Fibroblast of villous mesenchyme (primary cell): ENCODE measurements at places on chromosomes 16 and 17. TPM values are rescaled to one million over a fixed set of nuclear protein-coding genes. Genes with fewer than 3 reads are reported as not detected.

DNA sequence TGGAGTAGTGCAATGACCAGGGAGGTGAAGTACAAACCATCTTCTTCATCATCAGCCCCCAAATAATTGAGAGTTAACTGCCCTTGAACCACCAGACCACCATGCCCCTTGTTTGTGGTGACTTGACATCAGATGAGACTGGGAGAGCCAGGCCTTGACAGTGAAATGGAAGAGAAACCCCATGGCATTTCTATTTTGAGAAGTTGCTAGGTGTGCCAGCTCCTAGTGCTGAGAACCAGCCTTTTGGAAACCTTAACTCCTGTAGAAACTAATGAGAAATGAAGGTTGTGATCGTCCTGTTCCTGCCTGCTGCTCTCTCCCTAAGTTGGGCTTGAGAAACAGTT, 2.8 kb downstream of the TMEM94 start:
- DNase-seq: no peak

GRCh38 chr17:50123649-50124349, 6.2 kb downstream of the SAMD14 start:
- DNase-seq: peak; percentile 50

- peak; percentile 75 for DNase-seq
Observed at GRCh38 chr17:61253362-61253761, 146.3 kb upstream of the TBX2 start.

GRCh38 chr17:51298508-51299371, 38.4 kb downstream of the UTP18 start:
- peak; percentile 51 for DNase-seq

DNA sequence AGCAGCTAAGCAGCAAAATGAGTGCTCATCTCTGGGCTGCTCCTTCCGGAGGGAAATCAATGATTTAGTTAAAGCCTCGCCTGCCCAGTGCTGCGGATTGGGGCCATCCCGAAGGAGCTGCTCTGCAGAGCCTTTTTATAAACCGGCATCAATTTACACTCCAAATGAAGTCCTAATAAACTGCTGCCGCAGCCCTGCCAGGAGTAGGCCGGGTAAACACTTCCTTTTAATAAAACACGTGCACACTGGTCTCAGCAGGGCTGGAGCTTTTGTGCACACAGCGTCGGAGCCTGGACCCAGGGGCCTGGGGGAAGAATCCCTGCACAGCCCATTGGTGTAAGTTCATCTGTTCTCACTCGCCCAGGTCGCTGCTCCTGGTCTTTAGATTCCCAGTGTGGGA, 79.6 kb upstream of the HS3ST2 start:
- DNase-seq: no peak

DNA sequence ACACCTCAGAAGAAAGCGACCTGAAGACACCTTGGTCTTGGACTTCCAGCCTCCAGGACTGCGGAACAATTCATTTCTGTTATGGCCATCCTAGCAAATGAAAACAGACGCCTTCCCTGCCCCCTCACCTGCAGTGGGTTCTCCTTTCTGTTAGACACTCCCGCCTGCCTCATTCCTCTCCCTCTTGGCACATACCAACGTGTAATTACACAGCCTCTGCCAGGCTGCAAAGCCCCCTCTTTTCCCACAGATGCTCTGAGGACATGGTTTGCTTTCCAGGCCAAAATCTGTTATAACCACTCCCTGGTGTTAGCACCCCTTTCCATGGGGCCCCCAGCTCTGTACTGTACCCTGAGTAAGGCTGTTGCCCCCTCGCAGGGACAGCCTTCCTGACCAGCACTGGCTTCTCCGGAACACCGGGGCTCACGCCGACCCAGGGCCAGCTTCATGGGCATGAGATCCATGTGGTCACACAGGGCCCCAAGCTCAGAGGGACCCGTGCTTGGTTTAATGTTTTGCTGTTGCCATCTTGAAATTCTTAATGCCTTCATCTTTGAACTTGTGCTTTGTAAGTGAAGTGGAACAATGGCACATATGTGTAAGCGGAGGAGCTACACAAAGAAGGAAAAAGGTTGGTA, 64.1 kb downstream of the SDK2 start:
- DNase-seq: no peak

GRCh38 chr17:15928286-15928785, 16.6 kb upstream of the ADORA2B start:
- no peak for DNase-seq

- no peak for DNase-seq
Observed at GRCh38 chr17:6261466-6261865, 173.5 kb downstream of the AIPL1 start.

GRCh38 chr16:7596308-7596707, 263.7 kb downstream of the RBFOX1 start:
- DNase-seq: no peak

GRCh38 chr16:48011878-48012658, 143.7 kb downstream of the ABCC12 start:
- no peak for DNase-seq

GRCh38 chr16:1142911-1143310, 10.0 kb upstream of the CACNA1H start:
- no peak for DNase-seq

The CTRB2 gene
- total RNA-seq: not detected in 2 replicates

The SEPTIN1 gene
- 0.43 TPM in 1 of 2 replicates, not detected in the other for total RNA-seq

The PRAC2 gene
- not detected in 2 replicates for total RNA-seq

The DOC2B gene
- total RNA-seq: not detected in 2 replicates
